Astrocyte of the spinal cord (primary cell): ENCODE measurements at places on chromosomes 5 and 9.

- peak; percentile 94 for DNase-seq
Observed at GRCh38 chr9:128635266-128636023, 21.2 kb downstream of the DYNC2I2 start.

GRCh38 chr5:98927989-98928872 is 576 bp downstream of the CHD1 start:
- peak; percentile 68 for DNase-seq

DNA sequence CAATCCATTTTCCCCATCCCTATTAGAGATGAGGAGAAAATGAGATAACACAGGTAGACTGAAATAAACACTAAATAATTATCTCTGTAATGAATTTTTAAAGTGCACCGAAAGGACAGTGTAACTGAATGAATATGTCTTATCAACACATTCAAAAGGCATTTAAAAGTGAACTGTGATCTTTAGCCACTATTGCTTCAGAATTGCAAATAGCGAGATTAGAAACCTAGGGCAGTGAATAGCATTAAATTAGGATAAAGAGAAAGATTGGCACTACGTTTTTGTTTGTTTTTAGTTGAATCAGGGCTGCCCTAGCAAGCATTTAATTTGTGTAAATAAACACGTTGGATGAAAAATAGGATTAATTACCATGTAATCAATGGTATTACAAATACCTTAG is 537.5 kb downstream of the ELAVL2 start:
- DNase-seq = no peak

DNA sequence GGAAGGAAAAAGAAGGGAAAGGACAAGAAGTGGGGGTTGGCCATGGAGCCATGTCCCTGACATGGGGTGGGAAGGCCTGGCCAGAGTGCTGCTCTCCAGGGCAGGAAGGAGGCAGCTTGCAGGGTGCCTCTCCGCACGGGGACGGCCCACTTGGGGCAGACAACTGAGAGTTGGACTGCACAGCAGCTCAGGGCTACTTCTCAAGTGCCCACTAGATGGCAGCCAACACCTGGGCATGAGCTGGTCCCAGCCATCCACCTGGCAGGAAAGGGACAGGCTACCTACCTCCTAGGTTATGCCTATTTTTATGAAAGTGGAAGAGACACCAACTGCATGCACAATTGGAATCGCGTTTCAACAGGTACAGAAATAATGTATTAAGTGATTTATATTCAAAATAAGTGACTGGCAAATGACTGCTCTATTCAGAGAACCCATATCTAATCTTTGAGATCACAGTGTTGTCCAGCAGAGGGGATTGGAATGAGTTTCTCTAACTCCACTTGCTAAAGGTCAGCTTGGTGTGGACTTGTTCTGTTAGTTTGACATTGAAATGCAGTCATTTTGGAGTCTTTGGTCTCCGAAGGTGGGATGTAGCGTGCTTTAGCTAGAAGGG is 113.4 kb downstream of the SYK start:
- DNase-seq = peak; percentile 69

DNA sequence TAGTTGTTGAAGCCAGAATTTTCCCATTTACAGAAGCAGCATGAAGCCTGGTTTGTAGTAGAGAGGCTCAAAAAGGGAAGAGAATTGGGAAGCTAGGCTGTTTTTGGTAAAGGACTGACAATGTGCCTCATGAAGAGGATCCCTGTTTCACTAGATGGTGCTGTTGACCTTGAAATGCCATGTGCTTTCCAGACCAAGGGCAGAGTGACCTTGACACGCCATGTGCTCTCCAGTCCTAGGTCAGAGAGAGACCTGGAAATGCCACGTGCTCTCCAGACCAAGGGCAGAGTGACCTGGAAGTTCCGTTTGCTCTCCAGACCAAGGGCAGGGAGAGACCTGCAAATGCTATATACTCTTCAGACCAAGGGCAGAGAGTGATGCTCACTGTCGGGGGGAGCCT is 32.0 kb downstream of the UNC13B start:
- DNase-seq = no peak

- no peak for DNase-seq
Observed at GRCh38 chr9:134888603-134889190, 8.1 kb downstream of the FCN2 start.

DNA sequence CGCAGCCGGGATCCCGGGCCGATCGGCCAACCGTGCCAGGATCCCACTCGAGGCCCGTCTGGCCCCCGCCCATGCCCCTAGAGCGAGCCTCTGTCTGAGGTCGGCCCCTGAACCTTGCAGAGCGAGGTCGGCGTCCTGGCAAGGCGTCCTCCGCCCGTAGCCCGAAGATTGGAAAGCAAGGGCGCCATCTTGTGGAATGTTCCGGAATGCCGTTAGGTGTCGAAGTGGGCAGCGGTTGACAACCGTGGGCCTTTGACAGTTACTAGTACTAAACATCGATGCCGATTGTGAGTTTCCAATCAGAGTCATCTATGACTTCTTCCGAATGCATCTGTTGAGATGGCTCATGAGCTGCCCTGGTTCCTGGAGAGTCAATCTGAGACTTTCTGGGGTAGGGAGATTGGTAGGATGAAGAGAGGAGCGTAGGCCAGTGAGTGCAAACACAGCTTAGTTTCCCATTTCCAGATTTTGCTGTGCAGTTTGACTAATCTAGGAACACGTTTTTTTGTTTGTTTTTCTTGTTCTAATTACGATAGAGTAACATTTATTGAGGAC is 923 bp upstream of the PLK2 start:
- peak; percentile 87 for DNase-seq

- no peak for DNase-seq
Observed at GRCh38 chr5:1470762-1471211, 25.5 kb upstream of the SLC6A3 start.

DNA sequence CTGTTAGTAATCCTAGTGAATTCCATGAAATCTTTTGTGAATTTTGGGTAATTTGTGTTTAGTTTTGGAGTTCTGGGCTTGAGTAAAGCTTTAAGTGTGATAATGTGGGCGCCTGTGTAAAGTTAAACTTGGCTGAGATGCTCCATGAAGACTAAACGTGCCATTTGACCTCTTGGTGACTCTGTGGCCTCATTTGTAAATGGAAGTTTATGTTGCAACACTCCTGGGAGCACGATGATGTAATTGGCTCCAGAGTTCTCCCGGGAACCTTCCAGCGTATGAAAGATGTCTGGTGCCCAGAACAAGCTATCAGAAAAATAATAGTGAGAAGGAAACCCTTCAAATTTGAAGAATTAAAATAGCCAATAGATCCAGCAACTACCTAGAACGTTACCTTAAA is 981.2 kb downstream of the TLE4 start:
- DNase-seq = no peak

- DNase-seq = peak; percentile 69
Observed at GRCh38 chr9:37984672-37985611, 81.0 kb upstream of the SLC25A51 start.

- peak; percentile 72 for DNase-seq
Observed at GRCh38 chr9:114291064-114291474, 31.8 kb upstream of the ORM1 start.

DNA sequence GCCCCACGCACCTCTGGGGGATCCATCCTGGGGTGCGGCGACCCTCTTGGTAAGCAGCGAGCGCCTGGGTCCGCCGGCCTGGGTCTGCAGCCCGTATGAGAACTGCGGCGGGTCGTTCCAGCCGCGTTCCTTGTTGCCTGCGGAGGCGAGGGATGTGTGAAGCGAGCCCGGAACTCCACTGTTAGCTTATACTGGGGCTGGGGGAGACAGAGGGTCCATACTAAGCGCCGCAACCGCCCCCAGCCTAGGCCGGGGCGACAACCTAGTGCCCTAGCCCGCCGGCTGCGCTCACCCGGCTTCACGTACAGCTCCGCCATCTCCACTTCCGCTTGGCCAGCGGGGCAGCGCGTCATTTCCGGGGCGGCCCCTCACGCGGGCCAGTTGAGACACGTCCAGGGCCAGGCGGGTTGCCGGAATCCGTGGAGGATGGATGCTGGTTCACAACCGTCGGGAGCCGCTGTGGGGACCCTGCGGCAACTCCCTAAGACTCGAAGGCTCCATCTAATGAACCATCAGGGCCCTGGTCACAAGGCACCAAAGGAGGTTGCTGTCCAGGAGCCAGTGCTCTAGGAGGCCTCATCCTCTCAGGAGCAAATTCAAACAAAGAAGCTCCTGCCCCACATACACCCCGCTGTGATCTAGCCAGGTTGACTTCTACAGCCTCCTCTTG is at the start of gene SRA1:
Gene SRA1, minus strand, starts transcription at position 338 of the 670 bp plus-strand sequence. Its CDS starts 21 bp downstream, at position 317.
- peak; percentile 92 for DNase-seq

- DNase-seq = no peak
Observed at GRCh38 chr5:33715661-33716060, 176.1 kb downstream of the ADAMTS12 start.

DNA sequence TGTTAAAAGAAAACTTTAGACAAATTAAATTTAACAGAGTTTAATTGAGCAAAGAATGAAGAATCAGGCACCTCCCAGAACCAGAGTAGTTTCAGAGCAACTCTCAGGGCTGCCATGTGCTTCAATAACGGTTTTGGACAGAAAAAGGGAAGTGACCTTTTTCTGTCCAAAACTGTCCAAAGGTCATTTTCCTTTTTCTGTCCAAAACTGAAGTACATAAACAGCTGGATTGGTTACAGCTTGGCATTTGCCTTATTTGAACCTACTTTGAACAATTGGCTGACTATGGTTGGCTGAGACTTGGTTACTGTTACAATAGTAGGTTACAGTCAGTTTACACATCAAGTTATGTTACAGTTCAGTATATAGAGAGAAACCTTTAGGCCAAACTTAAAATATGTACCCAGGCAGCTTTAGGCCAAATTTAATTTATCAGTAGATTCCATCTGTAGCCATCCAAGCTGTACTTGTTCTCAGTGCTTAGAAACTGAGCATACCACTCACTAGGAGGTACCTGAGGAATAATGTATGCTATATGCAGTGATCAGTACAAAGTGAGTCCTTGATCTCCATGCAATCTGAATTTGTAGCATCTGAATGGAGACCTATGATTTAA is 44.0 kb downstream of the C9orf85 start:
- no peak for DNase-seq

DNA sequence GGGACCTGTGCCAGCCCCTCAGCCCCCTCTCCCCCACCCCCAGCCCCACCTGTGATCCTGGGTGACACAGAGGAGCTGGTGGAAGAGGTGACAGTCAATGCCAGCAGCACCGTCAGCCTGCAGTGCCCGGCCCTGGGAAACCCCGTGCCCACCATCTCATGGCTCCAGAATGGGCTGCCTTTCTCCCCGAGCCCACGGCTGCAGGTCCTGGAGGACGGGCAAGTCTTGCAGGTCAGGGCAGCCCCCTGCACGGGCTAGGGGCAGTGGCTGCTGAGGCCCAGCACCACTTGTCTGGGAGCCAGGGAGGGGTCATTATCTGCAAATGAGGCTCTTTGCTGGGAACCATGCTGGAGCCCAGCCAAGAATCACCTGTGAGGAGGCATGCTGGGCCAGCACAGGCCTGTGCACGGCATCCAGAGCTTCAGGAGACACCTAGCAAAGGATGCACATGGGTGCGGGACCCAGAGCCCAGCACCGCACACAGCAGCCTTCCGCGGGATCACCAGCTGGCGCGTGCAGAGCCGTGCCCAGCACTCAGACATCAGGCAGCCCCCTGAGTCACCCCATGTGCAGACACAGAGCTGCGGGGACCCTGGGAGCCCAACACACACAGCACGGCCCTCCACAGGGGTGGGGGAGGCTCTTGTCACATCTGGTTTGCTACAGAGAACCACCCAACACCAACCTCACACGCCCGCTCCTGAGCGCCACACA is 62.0 kb upstream of the ASS1 start:
- no peak for DNase-seq

DNA sequence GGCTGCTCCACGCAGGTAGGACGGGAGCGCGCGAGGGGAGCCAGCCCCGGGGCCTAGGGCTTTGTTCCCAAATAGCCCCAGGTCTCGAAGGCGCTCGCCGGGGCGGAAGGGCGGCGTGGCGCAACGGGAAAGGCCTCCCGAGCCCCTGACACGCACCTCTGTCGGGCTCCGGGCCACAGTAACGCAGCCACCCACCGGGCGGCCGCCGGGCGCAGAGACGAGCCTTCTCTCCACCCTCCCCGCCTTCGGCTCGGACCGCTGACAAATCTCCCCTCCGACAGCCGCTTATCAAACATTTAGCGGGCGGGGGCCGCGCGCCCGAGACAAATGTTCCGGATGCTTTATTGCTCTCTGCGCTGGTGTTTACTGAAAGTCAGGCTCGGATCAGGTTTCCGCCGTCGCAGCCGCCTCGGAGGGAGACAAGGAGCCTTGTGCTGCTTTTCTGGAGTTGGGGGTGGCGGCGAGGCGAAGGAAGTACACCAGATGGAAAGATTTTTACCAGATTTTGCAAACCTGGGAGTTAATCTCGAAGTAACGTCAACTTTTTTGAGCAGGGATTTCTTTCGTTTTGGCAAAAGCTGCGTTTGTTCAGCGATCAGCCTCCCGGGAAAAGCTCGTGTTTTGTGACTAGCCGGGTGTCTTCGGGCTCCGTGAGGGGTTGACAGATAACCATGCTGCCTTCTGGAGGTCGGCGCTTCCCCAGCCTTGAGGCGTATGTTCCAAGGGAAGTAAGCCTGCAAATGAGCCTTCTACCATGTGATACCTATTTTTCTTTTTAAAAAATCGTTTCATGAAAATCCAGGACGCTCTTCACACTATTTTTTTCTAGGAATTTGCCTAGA is 950 bp downstream of the RGMB start:
- DNase-seq = peak; percentile 80

- no peak for DNase-seq
Observed at GRCh38 chr5:30324083-30324482, 869.4 kb upstream of the CDH6 start.

DNA sequence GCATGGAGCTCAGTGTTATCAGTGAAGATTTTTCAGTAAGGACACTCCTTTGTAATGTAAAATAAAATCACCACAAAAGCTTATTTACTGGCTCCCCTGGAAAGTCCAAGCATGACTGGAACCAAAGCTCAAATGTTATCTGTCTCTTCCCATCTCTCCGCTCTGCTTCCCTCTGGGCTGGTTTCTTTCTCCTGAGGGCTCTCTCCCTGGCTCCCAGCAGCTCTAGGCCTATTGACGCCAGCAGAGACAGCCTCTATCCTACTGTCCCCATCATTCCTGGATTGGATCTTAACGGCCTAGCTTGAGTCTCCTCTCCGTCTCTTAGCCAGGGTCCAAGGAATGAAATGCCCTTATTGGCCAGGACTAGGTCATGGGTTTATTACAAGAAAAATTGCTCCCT is 86.1 kb downstream of the TMEM167A start:
- no peak for DNase-seq

- DNase-seq = no peak
Observed at GRCh38 chr9:12790883-12791282, 16.1 kb downstream of the LURAP1L start.

- peak; percentile 71 for DNase-seq
Observed at GRCh38 chr5:89282554-89283510, 399.8 kb upstream of the MEF2C start.

DNA sequence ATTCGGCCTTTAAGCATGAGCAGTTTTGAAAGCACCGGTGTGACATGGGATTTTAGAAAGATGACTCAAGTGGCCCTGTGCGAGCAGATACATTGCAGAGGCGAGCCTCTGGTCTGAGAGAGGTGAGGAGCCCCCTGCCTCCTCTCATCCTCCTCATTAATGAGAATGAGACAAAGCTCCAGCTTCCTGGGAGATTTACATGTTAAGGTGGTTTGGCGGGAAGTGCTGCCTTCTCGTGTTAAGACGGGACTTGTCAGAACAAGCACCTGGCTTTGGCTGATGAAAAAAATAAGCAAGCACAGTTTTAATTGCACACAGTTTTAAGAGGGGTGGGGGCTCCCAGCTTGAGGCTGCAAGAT is 68.1 kb downstream of the ACTL7B start:
- no peak for DNase-seq

GRCh38 chr9:126399251-126399650 is 72.6 kb downstream of the MVB12B start:
- DNase-seq = peak; percentile 32

GRCh38 chr9:4242239-4242638 is 57.6 kb downstream of the GLIS3 start:
- peak; percentile 63 for DNase-seq
